ENCODE measurements at places on chromosomes 12 and 14.

DNA sequence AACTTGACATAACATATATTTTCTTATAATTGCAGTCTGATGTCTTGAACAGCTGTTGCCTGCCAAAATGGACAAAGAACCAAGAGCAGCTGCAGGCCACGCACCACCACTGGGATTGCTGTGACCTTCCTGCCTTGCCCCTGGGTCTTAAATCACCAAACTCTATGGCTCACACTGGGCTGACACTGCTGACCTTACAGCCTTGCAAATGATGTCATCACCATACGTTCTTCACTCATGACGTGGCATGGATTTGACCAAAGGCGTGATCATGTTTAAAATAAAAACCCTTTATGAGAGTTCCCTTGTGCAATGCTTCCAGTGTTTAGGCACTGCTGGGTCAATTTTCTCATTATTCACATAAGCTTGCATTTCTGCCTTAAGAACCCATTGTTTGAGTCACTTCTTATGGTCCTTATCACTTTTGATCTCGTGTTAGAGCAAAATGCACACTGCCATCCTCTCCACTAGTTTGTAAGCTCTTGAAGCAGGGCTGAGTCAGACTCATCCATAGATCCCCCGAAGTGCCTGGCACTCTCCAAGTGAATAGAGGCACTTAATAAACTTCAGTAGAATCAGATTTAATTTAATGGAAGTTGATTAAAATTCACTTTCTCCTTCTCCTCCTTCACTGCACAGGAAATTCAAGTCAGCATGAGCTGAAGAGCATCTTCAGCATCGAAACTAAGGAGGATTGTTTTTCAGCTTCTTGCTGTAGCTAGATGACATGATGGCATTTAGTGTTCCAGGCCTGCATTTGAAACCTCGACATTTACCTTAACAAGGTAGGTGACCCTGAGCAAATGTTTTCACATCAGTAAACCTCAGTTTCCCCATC is 132.4 kb upstream of the PZP start:
- no peak for DNase-seq

DNA sequence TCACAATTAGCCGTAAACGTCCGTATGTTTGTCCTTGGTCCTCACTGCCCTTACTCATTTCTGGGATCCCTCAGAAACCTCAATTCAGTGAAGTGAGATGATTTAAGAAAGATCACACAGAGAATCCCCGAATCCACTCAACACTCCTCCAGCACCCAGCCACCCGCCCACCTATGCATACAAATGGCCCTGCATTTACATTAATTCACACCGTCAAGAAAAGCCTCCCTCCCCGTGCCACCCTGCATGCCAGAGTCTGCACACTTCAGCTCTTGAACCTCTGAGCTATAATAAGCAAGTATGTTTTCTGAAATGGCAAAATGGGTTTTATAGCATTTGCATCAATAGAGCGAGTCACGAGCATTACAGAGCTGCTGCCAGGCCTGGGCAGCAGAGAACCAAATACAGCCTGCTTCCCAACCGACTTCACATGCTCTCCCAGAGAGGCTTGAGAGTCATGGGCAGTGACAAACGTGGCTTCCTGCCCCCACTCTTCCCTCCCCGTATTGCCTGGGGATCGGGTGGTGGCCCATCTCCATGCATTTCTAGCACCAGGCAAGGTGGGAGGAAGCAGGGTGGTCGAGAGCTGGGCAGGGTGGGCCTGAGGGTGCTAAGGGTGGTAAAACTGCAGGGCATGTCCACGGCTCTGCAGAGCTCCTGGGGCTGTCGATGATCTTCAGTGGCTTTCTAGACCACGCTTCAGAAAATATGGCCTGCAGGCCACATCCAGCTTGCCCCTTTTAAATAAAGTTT is 177.6 kb downstream of the RIMBP2 start:
- no peak for DNase-seq

- no peak for DNase-seq
Measured at GRCh38 chr14:100885617-100886016, 17.9 kb downstream of the RTL1 start.

- DNase-seq: no peak
Measured at GRCh38 chr14:84456946-84457345, 1073.0 kb upstream of the FLRT2 start.

DNA sequence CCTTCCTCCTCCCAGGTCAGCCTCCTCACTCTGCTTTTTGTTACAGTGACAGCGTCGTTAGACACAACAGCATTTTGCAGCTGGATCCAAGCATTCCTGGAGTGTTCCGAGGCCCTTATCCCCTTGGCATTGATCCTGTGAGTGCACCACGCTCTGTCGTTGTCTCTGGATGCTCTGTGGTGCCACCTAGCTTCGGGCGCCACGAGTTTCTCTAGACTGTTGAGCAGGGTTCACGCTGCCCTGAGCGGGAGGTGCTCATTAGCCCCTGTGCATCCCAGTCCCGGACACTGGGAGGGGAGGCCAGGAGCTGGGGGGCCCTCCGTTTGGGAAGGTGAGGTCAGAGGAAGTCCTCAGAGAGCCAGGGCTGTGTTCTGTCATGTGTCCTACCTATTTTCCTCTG is 17.3 kb upstream of the DNAH10 start:
- DNase-seq: no peak

DNA sequence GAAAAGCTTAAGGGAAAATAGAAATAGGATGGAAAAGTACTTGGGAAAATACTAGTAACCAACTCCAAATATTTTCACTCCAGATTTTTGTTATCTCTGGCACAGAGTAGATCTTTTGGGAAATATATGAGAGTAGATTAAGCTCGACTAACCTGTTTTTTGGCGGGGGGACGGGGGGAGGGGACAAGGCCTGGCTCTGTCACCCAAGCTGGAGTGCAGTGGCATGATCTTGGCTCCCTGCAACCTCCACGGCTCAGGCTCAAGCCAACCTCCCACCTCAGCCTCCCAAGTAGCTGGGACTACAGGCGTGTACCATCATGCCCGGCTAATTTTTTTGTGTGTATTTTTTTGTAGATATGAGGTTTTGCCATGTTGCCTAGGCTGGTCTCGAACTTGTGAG is 4.8 kb downstream of the DHRS7 start:
- no peak for DNase-seq

- no peak for DNase-seq
Measured at GRCh38 chr12:65886996-65887395, 62.7 kb downstream of the HMGA2 start.

- no peak for DNase-seq
Measured at GRCh38 chr12:10740182-10740581, 17.1 kb upstream of the YBX3 start.

DNA sequence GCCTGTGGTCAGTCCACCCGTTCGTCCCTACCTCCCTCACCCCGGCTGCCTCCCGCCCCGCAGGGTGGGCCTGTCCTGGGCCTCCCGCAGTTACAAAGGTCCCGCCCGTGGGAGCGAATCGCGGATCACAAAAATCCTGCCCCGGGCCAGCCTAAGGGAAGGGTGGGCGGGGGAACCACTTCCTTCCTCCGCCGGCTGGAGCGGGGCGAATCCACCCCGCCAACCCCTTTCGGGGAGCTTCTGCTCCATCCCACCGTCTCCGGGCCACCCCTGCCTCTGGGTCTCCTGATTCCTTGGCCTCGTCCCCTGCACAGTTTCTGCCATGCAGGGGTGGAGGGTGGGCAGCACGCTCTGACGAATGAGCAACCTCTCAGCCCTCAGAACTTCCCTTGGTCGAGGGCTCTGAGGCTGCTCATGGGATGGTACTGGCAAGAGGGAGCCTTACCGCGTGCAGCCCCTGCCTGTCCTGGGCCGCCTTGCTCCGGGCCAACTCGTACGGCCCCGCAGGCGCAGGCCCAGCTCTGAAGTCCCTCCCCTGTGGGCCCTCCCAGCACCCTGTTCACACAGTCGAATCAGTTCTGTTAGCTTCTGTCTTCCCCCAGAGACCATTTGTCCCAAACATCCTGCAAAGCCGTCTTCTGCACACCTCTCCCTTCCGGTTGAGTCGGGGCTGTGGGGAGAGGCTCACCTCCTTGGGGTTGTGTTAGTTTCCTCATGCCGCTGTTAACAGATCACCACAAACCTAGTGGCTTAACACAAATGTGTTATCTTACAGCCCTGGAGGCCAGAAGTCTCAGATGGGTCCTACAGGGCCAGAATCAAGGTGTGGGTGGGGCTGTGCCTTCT is 589 bp upstream of the HVCN1 start:
- no peak for DNase-seq

- DNase-seq: no peak
Measured at GRCh38 chr12:3523728-3524127, 32.7 kb downstream of the PRMT8 start.

DNA sequence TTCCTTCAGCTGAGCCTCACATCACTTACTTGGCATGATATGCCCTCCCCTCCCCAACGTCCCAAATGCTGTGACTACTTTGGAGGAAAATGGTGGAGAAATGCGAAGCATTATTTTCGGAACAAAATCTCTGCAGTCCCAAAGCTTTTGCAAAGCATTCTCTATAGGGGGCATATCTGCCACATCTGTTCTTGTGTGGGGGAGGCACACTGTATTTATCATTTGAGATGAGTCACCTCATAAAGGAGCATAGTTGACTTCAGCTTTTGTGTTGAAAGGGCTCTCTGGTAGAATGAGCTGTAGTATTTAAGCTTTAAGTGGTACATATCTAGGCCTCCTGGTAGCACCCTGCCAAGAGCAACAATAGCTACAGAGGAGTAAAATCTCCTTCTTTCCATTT is 447.5 kb downstream of the ADAMTS20 start:
- DNase-seq: no peak

DNA sequence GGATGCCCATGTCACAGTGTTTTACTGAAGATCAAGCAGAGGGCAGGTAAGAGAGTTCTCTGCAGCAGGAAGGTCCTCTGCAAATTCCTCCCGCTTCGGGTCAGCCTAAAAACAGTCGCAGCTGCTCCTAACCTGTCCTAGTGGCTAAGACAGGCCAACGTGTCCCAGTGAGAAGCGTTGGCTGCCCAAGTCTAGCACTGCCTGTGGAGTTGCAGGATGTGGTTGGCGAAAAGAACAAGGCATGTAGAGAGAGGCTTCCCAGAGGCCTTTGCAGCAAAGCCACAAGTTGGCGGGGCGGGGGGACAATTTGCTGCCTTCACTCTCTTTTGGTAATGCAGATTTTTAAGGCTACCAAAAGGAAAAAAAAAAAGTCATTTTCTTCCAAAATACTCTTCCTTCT is 340.1 kb downstream of the BCL11B start:
- peak; percentile 29 for DNase-seq

- no peak for DNase-seq
Measured at GRCh38 chr12:39587225-39587624, 32.4 kb downstream of the ABCD2 start.

DNA sequence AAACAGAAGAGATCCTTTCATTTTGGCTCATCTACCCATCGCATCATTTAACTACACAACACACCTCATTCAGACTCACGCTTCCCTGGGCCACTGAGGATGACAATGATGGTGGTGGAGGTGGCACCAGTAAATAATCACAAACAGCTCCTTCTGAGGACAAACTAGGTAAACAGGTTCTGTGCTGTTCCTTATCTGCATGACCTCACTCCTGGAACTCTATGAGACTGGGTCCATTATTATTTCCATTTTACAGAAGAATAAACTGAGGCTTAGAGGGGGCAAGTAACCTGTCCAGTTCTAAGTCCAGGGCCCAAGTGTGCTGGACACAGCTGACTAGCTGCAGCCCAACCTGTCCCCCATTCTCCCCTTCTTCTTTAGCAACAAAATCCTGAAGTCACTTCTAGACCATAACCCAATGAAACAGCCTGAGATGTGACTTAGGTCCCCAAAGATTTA is 50.4 kb downstream of the ITPK1 start:
- no peak for DNase-seq

DNA sequence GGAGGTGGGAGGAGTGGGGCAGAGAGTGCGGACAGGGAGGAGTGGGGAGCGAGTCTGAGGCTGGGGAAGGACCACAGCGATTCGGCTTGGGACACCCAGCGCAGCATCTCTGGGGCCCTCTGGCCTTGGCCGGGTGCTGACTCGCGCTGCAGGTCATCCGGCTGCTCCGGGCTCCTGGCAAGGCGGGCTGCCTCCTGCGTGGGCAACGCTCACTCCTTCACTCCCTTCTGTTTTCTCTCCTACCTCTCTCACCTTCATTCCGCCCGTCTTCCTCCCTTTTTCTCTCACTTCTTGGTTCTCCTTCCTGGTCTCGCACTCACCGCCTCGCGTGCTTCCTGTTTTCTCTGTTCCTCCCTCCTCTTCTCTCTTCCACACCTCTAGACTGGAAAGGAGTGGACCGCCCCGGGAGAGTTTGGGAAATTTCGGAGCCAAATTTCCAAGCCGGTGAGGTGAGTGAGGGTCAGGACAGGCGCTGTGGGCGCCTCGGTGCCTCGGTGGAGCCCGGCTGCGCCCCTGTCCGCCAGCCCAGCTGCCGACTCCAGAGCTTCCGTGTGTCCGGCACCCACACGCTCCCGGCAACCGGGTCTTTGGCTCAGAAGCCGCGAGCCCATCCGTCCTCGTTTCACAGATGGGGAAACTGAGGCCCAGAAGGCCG is 86.7 kb downstream of the B4GALNT3 start:
- DNase-seq: no peak

DNA sequence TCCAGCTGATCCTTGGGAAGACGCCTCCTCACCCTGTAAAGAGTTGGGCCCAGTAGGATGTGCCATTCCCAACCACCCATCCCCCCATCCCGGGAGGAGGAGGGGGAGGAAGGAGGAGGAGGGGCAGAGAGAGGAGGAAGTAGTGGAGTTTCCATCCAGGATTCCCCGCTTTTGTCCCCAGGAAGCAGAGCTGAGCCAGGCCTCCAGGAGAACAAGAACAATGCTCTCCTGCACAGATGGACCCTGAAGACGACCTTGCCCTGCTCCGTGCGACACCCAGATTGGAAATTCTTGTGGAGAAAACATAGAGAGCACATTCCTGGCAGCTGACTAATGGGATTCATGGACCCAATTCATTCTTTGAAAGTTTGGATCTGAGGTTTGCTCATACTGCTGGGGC is 132.3 kb upstream of the CRY1 start:
- DNase-seq: no peak

- no peak for DNase-seq
Measured at GRCh38 chr12:65859519-65859918, 35.2 kb downstream of the HMGA2 start.

GRCh38 chr12:133236144-133236543 is 467 bp upstream of the ANHX start:
- DNase-seq: no peak

DNA sequence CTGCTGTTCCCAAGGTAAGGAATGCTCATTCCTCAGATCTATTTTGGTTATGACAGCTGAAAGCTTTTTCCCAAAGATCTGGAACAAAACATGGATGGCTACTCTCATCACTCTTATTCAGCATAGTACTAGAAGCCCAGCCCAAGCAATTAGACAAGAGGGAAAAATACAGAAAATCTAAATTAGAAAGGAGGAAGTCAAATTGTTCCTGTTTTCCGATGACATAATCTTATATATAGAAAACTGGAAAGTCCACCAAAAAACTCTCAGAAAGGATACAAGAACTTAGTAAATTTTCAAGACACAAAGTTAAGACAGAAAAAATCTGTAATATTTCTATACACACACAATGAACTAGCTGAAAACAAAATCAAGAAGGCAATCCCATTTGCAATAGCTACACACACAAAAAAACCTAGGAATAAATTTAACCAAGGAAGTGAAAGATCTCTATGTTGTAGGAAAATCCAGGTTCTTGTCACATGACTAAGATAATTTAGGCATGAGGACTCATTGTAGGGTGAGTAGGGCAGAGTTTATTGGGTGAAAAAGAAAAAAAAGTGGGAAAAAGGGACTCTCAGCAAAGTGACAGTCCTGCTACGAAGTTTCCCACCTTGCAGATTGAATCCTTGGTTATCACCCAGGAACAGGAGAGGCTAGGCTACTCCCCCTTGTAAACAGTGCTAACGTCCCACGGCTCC is 28.6 kb upstream of the KLRB1 start:
- no peak for DNase-seq

- DNase-seq: no peak
Measured at GRCh38 chr12:53963434-53964314, 9.0 kb downstream of the HOXC12 start.
